ENCODE measurements at places on chromosomes 12 and 14.

GRCh38 chr14:24058260-24058950 is 6.6 kb downstream of the CARMIL3 start:
- DNase-seq = peak; percentile 81

DNA sequence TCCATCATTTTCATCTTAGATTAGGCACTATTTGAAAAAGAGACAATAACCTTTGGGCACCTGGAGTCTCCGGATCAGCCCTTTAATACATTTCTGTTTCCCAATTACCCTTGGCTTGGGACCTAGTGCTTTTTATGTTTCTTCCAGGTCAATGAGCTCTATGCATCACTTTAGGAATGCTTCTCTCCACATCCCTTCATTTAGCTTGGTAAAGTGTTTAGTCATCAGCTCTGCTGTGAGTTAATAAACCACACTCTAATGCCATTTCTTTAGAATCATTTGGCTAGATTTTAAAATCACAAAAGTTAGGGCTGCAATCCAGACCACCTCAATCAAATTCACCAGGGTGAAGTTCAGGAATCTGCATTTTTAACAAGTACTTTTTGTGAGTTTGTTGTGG is 41.7 kb downstream of the RASSF9 start:
- no peak for DNase-seq

DNA sequence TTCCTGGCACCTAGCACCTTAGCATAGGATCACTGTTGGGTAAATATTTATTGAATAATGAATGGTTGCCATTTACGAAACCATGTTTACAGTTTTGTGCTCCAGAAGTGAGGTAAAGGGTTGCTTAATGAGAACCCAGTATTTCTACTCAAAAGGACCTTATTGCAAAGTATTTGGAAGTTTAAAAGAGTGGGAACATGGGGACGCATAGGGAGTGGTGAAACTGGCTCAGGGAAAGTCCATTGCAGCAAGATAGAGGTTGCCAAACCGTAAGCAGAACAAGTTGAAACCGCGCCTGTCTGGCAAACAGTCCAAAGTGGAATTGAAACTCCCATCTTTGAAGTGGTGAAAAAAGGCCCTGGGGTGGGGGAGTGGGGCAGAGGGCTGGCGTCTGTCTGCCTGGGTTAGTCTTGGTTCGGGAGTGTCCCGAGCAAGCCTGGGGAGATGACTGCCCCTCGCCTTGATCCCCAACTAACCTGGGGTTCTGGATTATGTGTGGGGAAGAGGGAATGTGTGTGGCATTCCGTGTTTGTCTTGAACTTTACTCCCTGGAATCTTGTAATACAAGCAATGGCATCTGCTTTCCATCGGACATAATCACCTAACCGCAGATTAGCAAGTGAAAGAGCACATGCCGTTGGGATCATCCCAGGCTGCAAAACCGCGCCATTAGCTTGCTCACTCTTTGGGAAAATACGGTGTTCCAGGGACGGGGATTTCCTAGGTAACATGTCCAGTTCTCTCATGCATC is 7.2 kb downstream of the ALDH2 start:
- DNase-seq = no peak

GRCh38 chr14:79516009-79516408 is 695.3 kb downstream of the DIO2 start:
- no peak for DNase-seq

DNA sequence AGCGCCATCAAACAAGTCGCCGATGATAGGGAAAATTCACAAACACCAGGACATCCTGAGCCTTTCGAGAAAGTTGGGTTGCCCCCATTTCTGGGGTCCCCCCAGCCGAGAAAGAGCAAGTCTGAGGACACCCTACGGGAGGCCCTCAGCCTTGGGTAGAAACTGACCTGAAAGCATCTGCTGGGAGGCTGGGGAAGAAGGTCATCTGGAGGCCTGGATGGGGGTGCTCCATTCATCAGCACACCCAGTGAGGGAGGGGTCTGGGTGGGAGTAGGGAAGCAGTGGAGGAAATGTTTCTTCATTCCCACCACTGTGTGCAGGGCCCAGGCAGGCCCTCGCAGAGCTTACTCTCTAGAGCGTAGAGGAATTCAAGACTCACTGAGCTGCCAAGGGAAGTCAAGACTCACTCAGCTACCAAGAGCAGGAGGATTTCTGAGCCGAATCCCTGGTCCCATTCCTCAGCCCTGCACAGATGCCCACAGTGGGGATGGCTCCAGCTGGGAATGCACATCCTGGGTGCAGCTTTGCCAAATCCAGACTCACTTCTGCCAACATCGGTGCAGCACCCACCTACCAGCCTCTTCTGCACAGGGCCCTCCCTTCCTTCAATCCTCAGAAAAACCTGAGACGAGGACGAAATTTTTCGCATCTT is 38.1 kb downstream of the DIO3 start:
- no peak for DNase-seq

- DNase-seq = no peak
Observed at GRCh38 chr14:93752980-93753561, 35.2 kb downstream of the PRIMA1 start.

DNA sequence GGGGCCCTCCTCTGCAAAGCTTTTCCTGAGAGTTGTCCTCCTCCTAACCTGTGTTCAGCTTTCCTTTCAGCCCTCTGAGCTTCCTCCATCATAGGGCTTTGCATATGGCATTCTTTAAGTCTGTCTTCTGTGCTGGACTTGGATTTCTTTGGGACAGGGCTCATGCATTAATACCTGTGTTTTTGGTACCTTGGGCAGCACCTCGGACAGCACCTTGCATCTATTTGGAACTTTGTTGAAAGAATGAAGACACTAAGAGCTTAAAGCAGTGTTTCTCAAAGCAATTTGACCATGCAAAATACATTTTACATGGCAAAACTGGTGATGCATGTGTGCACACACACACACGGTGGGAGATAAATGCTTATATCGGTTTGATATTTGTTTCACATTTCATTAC is 115.0 kb upstream of the SRRM4 start:
- no peak for DNase-seq

DNA sequence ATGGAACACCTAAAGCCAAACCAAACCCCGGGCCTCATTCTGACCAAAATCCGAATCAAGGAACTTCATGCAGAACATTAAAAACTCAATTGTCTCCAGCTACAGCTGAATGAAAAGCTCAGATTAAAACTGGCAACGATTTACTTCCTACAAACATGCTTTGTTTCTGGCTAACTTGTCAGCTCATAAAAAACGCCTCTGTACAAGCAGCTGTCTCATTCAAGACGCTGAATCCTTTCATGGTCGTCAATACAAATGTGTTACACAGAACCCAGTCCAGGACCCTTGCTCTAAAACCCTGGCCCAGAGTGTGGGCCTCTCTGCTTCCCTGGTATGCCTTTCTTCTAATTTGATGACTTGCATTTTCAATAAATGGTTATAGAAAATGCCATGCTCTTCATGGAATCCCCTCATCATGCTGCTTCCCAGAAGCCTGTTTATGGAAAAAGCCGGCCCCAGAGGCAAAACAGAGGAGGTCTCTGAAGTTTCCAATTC is 183.1 kb downstream of the PHLDA1 start:
- no peak for DNase-seq

- DNase-seq = no peak
Observed at GRCh38 chr14:46306267-46306666, 345.3 kb downstream of the RPL10L start.

GRCh38 chr12:47835831-47836155 is 16.1 kb upstream of the HDAC7 start:
- DNase-seq = no peak

DNA sequence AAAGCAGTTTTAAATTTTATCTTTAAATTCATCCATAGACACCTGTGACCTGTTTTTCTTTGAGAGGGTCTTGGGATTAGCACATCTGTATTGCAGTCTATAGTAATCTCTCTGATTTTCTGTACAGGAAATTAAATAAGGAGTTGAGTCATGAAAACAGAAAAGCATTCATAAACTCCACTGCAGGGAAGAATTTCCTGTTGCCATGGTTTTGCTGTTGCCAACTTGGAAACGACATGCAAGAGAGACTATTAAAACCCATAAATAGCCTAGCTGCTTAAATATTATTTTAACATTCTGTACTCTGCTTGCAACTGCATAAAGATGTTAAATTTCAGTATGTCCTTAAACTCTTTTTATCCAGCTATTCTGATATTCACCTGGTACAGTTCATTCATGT is 281.0 kb upstream of the RGS6 start:
- DNase-seq = no peak

DNA sequence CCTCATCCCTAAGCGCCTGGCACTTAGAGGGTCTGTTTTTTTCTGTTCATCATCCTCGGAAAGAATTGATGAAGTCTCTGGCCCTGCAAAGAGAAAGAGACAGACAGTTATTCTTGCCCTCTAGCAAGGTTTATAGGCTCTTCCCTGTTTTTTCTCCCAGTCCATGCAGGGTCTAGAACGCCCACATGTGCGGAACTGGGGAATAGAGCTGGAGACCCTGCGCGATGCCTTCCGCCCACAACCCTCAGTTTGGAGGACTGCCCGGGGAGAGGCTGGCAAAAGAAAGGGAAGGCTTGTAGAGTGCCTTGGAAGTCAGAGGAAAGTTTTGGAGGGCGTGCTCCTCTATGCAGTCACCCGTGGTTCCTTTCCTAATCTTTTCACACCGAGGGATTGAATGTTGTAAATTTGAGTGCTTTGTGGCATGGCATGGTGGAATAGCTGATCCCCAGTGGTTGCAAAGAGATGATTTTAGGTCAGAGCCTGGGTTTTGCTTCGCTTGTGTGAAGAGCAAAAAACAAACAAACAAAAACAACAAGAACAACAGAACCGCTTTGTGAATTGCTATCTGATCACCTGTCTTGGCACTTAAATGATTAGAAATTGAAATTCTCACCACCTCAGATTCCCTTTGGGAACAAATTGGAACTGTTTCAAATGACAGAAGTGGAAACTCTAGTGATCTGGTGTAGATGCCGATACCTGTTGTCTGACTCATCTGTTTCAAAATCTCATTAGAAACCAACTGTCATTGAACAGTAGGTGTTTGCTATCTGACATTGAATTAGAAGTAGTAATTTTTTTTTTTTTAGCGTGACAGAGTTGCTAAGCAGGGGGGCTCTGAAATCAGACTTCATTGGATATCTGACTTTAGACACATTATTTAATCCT is 947 bp downstream of the GAS2L3 start:
- no peak for DNase-seq

GRCh38 chr12:54127538-54128259 is 61.1 kb downstream of the SMUG1 start:
- no peak for DNase-seq

GRCh38 chr14:61486930-61487495 is 165.6 kb downstream of the PRKCH start:
- no peak for DNase-seq

DNA sequence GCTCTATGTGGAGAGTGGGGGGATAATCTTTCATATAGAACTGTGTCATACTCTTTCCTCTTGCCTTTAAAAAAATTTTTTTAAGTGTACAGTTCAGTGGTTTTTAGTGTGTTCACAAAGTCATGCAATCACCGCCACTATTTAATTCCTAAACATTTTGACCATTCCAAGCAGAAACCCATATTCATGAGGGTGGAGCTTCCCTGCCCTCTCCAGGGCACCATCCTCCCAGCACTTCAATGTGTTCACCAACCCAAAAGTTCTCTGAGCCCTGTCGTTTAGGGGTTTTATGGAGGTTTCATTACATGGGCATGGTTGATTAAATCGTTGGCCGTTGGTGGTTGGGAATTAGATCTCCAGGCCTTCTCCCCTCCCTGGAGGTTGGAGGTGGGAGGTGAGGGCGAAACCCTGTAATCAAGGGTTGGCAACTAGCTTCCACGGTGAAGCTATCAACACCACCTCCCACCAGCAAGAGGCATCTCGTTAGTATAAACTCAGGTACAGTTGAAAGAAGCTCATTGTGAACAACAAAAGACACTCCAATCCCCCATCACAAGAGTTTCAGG is 42.8 kb upstream of the WNK1 start:
- DNase-seq = no peak
